HAP-1 (cell line): ENCODE measurements at places on chromosomes 1 and 21.

- no peak for DNase-seq
Observed at GRCh38 chr1:179353546-179353945, 12.2 kb upstream of the AXDND1 start.

GRCh38 chr1:245810181-245810769 lies 655.5 kb downstream of the KIF26B start:
- no peak for DNase-seq

- no peak for DNase-seq
Observed at GRCh38 chr1:246681900-246682895, 42.0 kb upstream of the SCCPDH start.

DNA sequence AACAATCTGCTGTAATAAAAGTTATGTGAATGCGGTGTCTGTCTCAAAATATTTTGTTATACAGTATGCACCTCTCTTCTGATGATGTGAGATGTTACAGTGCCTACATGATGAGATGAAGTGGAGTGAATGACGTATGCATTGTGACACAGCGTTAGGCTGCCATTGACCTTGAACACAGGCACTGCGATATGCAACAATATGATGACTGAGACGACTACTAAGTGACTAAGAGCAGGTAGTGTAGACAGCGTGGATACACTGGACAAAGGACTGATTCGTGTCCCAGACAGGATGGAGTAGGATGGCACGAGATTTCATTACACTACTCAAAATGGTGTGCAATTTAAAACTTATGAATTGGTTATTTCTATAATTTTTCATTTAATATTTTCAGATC lies 8.4 kb downstream of the SGIP1 start:
- no peak for DNase-seq
